ENCODE measurements at places on chromosomes 13 and 19.

DNA sequence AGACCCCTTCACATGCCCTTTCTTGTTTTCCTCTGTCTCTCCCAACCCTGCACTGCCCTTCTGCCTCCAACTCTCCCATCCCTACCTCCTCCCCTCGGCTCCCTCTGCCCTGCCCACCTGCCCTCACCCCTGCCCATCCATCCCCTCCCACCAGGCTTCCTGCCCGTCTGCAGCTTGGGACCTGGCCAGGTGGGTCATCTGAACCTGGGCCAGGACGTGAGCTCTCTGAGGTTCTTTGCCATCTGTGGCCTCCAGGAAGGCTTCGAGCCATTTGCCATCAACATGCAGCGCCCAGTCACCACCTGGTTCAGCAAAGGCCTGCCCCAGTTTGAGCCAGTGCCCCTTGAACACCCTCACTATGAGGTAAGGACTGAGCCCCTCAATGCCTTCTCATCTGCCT is 35.7 kb downstream of the RYR1 start:
- DNase-seq = no peak

GRCh38 chr19:12946092-12946721 is 545 bp downstream of the RAD23A start:
- no peak for DNase-seq

- no peak for DNase-seq
Measured at GRCh38 chr13:30292325-30292724, 15.0 kb downstream of the KATNAL1 start.

DNA sequence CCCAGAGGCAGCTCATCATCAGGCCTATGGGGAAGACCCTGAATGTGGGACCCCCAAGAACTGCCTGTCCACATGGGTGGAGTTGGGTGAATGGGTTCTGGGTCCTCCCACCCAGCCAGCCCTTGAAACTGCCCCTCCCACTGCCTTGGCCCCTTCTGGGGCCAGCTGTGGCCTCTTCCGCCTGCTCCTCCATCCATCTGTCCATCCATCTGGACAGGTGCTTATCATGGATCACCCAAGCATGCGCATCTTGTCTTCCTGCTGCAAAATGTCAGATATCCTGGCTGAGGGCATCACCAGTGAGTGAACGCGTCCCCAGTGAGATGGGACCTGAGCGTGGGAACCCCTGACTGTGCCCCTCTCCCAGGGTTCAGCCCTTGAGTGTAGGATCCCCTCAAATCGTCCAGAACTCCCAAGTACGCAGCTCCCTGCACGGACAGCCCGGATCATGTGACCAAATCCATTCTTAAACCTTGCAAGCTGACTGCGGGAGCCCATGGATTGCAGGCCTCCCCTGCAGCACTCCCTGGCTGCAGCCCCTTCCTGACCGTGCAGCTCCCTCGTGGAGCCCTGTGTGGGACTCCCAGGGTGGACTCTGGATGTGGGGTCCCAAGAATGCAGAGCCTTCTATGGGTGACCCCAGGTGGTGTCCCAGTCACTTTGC is 2.0 kb downstream of the STXBP2 start:
- no peak for DNase-seq

DNA sequence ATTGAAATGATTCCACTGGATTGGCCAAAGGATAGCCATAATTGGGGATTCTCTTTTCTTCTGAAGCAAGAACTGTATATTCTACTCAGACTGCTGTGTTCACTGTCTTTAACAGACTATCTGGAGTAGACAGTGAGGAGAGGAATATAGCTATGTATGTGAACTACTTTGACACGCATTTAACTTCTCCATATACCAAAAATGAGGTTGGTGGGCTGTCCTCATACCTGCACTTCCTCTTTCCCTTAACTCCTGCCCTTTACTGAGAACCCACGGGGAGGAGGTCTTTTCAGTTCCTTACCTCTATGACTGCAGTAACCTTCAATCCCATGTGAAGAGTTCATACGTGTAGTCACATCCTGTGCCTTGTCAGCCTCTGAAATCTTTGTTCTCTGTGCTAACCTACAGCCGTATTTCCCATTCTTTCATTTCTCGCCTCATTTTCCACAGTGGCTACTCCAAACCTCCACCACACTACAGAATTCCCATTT is 305.8 kb downstream of the MTUS2 start:
- no peak for DNase-seq

DNA sequence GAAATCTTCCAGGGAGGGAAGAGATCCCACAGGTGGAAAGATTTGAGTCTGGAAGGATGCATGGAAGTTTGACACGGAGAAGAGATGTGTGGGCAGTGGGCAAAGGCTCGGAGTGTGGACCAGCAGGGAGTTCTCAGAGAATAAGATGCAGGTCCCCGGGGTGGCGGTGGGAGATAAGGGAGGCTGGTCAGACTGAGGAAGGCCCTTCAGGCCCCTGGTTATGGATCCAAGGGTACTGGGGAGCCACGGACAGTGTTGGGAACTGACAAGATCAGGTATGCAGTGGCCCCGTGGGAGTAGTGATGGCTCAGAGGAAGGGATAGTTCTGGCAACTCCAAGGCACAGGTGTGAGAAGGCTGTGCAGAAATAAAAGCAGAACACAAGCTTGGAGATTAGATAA is 2.5 kb downstream of the CAMSAP3 start:
- no peak for DNase-seq

DNA sequence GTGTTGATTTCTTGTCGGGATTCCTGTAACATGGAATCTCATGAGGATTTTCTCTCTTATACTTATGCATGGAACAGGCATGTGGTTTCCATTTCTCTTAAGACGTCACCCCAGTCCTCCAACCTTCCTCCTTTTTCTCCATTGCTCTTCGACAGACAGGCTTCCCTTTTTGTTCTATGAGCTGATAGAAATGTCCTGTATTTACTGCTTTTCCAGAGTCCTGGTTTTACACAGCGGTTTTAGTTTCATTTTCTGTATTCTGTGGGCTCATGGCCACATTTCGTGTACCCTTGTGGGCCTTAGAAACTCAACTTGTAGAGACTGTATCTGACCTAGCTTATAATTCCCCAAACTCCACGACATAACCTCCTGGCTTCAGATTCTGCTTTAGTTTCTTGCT is 113.1 kb downstream of the PAN3 start:
- DNase-seq = no peak

- no peak for DNase-seq
Measured at GRCh38 chr19:10891405-10892086, 20.2 kb downstream of the CARM1 start.

GRCh38 chr13:43979492-43979891 is 99.8 kb downstream of the LACC1 start:
- DNase-seq = no peak

DNA sequence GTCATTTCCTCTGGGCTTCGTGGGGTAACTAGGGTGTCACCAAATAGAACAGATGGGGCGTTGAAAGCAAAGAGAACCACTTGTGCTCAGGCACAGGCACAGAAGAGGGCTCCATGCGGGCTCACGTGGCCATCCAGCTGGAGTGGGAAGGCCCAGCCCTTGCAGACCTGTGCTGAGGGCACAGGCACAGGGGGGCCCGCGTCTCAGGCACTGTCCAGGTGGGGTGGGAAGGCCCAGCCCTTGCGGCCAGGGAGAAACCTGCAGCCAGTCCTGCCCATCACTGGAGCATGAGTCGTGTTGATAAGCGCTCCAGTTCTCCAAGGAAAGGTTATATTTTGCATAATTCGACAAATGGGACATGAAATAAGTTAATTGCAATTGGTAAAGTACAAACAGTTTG is 57.5 kb downstream of the SLC7A9 start:
- no peak for DNase-seq

DNA sequence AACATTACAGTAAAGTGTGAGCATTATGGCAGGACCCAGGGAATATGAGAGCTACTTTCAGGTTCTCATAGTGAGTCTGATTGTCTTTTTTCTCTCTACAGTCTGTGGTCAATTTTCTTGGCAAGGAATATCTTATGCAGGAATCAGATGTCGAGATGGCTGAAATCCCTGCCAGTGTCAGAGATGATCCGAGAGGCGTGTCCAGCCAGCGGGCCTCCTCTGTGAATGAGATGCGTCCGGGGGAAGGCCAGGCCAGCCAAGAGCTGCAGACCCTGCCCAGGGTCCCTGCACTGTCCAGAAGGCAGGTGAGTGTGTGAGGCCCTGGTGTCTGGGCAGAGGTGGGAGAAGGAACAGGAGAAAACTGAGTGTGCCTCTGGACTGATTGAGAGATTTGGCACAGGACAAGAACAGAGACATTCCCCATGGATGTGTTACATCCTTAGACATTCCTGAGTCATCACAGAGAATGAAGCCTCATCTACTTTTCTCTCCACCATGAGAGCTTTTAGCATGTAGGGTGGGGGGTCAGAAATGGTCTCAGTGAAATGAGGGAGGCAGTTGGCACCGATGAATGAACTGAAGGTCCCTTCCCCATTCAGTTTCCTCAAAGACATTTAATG is 27.3 kb upstream of the EDDM13 start:
- no peak for DNase-seq

- DNase-seq = no peak
Measured at GRCh38 chr19:49801401-49801888, 11.6 kb downstream of the FUZ start.

DNA sequence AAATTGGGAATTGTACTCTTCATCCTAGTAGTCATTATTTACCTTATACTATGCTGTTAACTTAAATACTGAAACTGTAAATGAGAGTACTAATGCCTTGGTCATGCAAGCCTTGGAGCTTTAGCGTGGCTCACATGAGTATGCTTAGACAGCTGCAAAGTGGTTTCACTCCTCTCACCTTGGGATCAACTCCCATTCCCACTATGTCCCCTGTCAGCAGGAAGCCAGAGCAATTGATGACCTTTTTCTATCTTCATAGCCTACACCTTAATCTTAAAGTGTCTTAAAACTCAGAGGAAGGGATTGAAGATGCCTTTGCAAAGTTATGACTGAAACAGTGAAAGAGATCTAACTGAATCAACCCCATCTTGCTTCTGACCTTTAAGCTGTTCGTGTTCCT is 33.2 kb upstream of the CEACAM8 start:
- DNase-seq = no peak

GRCh38 chr19:54928299-54928698 is 19.0 kb downstream of the NLRP7 start:
- DNase-seq = no peak

- no peak for DNase-seq
Measured at GRCh38 chr19:17866964-17867486, 4.7 kb upstream of the SLC5A5 start.

GRCh38 chr19:37655301-37655688 is at the start of gene ZFP30:
Gene ZFP30 (minus strand): TSS chr19:37655465. CDS start chr19:37647822, 7,643 bp downstream.
- DNase-seq = no peak

GRCh38 chr13:24997367-24997967 is 98.5 kb upstream of the PABPC3 start:
- no peak for DNase-seq

DNA sequence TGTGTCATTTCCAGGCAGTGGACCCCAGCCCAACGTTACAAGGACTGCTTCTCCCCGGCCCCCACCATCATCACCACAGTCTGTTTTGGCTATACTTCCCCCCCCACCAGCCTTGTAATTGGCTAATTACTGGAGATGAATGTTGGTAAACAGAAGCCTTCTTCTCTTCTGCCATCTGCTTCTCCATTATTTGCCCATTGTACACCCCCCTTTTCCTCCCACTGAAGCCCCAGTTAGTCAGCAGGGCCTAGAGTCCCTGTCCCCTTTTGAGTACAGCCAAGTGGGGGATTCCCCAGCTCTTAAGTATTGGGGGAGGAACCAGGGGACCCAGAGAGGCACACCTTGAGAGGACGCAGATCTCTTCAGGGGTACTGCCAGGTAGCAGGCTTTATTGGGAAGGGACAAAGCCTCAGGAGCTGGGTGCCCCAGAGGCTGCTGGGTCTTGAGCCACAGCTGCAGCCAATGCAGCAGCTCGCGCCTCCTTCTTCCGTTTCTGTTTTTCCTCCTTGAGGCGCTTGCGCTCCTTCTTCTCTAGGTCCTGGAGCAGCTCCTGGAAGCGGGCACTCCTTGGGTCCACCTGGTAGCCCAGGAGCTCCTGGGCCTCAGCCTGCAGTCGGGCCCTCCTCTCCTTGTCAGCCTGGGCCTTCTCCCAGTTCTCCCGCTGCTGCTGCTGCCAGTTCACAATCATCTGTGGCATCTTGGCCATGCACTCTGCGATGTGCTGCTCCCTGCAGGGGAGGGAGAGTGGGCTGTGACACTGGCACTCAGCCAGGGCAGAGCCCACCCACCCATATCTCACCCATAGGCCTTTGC is 3.0 kb downstream of the GADD45GIP1 start:
- DNase-seq = no peak

GRCh38 chr13:59584761-59585670 is 578.7 kb downstream of the DIAPH3 start:
- no peak for DNase-seq

- no peak for DNase-seq
Measured at GRCh38 chr19:29262085-29262484, 49.1 kb upstream of the UQCRFS1 start.

GRCh38 chr19:55368701-55369563 is 1.3 kb downstream of the IL11 start:
- DNase-seq = no peak

- DNase-seq = no peak
Measured at GRCh38 chr19:47444388-47444821, 25.1 kb upstream of the MEIS3 start.

- DNase-seq = no peak
Measured at GRCh38 chr19:15422296-15423075, 3.7 kb upstream of the AKAP8L start.

- no peak for DNase-seq
Measured at GRCh38 chr13:81615031-81615430, 1274.1 kb upstream of the SPRY2 start.

DNA sequence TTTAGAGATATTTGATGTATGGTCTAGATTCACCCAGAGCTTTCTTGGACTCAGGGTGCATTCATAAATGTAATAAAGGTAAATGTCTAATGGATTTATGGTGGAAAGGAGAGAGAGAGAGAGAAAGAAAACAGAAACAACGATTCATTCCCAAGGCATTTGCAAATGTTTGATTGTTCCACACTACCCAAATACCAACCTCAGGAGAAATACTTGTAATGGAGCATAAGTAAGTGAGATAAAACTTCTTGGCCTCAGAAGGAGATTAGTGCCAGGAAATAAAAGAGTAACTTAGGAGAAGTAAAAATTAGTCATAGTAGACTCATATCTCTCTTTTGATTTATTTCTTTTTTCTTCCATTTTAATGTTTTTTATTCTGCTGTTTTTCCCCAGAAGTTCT is 40.6 kb upstream of the DGKH start:
- DNase-seq = no peak

- no peak for DNase-seq
Measured at GRCh38 chr19:29843180-29844051, 31.6 kb downstream of the CCNE1 start.

Data from cerebellar nuclear complex (tissue), 1 donor.